ENCODE measurements at places on chromosomes 3 and 15. TPM values are rescaled to one million over a fixed set of nuclear protein-coding genes. Genes with fewer than 3 reads are reported as not detected.

Gene FBXW12
- total RNA-seq, result not detected

Gene SPATA12
- total RNA-seq, result 0.05 TPM

Gene ACOX2
- total RNA-seq, result not detected

Gene C3orf20
- total RNA-seq, result not detected
